Urothelium cell line (cell line): ENCODE measurements at places on chromosomes 16 and 17.

DNA sequence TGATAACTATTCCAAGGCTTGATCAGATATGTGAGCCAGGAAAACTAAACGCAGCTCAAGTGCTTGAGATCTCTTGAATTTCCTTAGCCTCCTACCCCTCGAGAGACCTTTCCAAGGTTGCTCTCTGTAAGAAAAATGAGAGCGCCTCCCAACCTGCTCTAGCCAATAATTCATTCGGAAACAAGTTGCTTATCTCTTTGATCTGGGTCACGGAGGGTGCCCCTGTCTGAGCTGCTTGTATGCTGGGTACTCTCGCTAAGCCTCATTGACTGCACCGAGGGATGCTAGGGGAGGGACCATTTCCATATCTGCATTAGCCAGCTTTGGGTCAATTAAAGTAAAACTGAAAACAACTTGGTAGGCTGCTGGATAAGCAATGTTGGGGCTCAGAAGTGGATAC, 70.1 kb upstream of the SHISA6 start:
- DNase-seq = no peak

DNA sequence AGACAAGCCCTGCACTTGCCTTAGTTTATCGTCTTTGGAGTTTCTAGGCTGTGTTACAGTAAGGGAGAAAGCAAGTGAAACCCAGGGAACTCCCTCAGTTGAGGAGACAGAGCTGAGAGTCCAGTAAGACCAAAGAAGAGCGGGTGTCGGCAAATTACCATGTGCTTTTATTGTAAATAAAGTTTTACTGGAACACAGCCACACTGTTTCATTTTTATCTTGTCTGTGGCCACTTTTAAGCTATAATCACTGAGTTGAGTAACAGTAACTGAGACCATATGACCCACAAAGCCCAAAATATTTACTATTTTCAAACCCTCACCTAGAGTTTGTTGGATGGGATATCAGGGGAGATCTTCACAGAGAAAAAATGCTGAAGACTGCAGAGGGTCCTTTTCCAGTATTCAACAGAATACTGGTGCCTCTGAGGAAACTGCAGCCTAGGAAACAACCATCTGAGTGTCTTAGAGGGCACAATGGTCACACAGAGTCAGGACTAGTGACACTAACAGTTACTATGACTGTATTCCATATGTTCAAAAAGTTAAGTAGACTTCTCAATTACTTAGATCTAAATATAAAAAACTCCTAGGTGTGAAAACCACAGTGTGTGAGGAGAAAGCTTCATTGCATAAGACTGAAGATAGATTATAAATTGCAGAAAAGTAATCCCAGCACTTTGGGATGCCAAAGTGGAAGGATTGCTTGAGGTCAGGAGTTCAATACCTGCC, 351.1 kb upstream of the TBX2 start:
- DNase-seq = no peak

GRCh38 chr17:79031996-79032875, 8.3 kb downstream of the C1QTNF1 start:
- DNase-seq = no peak

DNA sequence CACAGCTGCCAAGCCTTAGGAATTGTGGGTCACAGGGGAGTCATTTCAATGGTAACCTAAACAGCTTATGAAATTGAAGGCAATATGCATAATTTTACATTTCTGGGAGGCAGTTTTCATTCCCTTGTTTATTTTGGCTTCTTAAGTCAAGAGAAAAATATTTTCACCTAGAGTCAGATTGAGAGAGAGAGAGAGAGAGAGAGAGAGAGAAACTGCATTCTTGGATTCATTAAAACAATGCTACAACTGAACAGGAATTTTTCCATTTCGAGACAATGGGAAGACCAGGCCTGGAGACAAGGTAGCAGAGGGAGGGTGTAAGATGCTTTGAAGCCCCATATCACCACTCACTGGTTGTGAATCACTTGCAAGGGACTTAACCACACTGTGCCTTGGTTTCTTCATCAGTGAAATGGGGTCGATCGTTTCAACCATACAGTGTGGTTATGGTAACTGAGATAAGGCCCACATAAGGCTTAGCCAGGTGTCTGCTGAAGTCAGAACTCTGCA, 224.7 kb upstream of the IRX3 start:
- no peak for DNase-seq

- peak; percentile 77 for DNase-seq
Observed at GRCh38 chr17:40219594-40220338, 662 bp downstream of the WIPF2 start.

GRCh38 chr17:1099242-1099641, 80.5 kb downstream of the ABR start:
- no peak for DNase-seq

DNA sequence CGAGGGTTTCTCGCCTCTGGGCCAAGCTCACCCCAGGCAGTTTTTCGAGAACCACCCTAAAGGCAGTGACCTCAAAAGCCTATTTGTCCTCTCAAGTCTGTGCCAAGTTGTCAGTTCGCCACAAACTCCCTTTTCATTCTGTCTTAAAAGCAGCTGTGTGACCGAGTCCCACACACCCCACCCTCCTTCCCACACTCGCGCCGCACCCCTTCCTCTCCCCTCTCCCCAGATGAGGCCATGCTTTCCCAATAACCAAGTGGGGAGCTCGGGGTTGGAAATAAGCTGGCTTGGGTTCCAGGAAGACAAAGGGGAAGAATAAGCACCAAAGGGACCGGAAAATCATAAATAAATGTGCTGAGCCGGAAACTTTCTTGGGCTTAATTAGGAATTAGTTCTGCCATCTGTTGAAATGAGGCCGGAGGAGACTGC, 36.7 kb downstream of the GRIN2C start:
- DNase-seq = no peak

GRCh38 chr16:80123189-80123588, 417.6 kb upstream of the DYNLRB2 start:
- DNase-seq = no peak

- no peak for DNase-seq
Observed at GRCh38 chr16:81866820-81867440, 87.8 kb downstream of the PLCG2 start.

- no peak for DNase-seq
Observed at GRCh38 chr16:68345351-68345810, 34.6 kb downstream of the PRMT7 start.

DNA sequence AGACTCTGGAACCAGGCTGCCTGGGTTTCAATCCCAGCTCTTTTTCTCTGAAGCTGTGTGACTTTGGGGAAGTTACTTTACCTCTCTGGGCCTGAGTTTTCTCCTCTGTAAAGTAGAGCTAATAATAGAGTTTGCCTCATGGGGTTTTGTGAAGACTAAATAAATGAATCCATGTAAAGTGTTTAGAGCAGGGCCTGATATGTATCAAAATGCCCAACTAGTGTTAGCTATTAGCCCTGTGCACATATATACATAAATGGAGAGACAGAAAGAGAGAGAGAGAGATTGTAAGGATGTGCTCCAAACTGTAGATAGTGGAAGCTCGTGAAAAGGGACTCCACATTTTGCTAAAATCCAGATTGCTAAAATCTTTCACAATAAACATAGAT, 44.8 kb upstream of the HAPSTR1 start:
- no peak for DNase-seq

DNA sequence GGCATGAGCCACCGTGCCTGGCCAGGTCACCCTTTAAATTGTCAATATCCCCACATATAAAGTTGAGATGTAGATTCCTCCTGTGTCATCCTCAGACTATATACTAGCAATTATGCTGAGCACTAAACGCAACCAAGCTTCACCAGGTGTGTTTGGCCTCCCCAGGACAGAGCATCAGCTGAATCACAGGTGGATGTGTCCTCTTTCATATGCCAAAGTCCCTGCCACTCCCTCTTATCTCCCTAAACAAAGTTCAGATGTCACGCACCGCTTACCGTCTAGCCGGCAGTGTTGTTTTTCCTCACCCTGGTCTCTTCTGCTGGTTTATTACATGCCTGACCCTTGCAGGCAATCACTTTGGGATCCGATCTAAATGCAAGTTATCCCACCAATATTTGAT, 43.8 kb upstream of the ARHGAP44 start:
- no peak for DNase-seq

GRCh38 chr17:76268991-76269981, 4.1 kb downstream of the UBALD2 start:
- DNase-seq = no peak

DNA sequence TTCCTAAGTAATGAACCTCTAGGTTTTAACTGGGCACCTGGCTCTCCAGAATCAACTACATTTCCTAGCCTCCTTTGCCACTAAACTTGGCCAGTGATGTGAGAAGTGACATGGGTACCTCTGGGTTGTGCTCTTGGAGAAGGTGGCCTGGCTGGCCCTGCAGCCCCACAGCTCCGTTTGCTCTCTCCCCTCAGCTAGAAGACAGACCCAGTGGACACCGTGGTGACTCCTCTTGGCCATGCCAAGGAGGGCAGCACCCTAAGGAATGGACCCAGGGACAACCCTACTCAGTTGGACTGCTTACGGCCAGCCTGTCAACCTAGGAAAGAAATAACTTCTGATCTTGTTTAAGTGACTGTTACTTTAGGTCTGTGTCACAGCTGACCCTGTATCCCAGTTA, 151.4 kb downstream of the TMEM132E start:
- no peak for DNase-seq

GRCh38 chr16:81283044-81283443, 31.7 kb upstream of the GAN start:
- DNase-seq = no peak

- DNase-seq = no peak
Observed at GRCh38 chr17:76260220-76260619, 4.9 kb upstream of the UBALD2 start.

DNA sequence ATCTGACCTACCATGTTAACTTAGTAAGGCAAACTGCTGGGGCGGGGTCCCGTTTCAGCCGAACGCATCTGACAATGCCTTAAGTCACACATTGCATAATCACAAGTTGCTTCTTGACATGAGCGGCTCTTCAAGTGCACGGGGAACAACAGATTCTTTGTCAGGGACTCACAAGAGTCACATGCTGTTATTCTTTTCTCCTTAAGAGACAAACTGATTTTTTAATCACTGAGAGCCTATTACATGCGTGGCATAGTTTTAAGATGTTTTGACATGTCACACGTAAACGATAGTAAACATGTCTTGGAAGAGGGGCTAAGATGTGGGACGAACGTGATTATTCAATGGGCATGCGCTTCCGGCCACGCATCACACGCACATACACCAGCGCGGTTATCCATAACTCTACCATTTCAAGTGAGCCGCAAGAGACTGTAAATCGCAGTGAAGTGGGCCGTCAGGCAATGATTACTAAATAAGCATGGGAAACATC, 63.4 kb downstream of the ADCY9 start:
- no peak for DNase-seq

DNA sequence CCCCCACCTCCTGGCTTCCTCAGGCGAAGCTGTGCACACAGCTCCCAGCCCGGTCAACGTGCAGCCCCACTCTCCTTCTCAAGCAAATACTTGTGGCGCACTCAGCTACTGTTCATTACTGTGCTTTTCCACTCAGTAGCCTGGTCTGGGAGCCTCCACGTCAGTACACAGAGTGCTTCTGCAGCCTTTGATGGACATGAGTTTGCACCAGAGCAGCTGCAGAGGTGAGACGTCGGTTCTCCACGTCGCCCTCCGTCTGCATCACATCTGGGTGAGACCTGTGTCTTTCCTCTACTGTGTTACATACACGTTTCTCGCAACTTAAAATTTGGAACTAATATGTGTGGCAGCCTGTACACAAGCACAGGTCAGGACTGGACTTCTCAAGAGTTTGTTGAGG, 334.3 kb downstream of the C16orf95 start:
- no peak for DNase-seq

- peak; percentile 50 for DNase-seq
Observed at GRCh38 chr17:68011199-68011665, 15.0 kb upstream of the C17orf58 start.

- peak; percentile 56 for DNase-seq
Observed at GRCh38 chr17:64128787-64129514, 993 bp downstream of the ERN1 start.

GRCh38 chr17:12899604-12900003, 110.3 kb downstream of the ARHGAP44 start:
- DNase-seq = no peak

- peak; percentile 86 for DNase-seq
Observed at GRCh38 chr16:31427441-31428278, 500 bp downstream of the COX6A2 start.

- no peak for DNase-seq
Observed at GRCh38 chr17:59558039-59558438, 7.4 kb upstream of the DHX40 start.

GRCh38 chr17:65553646-65554552, 7.5 kb downstream of the AXIN2 start:
- no peak for DNase-seq

- no peak for DNase-seq
Observed at GRCh38 chr17:82983510-82984248, 95.7 kb upstream of the METRNL start.

DNA sequence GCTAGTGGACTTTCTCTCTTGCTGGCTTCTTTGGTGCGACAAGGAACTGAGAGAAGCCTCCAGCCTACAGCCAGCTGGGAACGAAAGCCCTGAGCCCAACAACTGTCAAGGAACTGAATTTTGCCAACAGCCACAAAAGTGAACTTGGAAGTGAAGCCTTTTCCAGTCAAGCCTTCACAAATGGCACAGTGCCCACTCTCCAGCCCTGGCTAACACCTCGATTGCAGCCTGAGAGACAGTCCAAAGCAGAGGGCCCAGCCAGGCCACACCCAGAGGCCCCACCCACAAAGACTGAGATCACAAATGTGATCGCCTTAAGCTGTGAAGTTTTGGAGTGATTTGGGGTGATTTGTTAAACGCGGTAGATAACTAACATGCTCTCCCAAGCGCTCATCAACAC, 244.6 kb upstream of the SDK2 start:
- DNase-seq = no peak

- DNase-seq = no peak
Observed at GRCh38 chr16:56319376-56319775, 106.0 kb downstream of the AMFR start.

DNA sequence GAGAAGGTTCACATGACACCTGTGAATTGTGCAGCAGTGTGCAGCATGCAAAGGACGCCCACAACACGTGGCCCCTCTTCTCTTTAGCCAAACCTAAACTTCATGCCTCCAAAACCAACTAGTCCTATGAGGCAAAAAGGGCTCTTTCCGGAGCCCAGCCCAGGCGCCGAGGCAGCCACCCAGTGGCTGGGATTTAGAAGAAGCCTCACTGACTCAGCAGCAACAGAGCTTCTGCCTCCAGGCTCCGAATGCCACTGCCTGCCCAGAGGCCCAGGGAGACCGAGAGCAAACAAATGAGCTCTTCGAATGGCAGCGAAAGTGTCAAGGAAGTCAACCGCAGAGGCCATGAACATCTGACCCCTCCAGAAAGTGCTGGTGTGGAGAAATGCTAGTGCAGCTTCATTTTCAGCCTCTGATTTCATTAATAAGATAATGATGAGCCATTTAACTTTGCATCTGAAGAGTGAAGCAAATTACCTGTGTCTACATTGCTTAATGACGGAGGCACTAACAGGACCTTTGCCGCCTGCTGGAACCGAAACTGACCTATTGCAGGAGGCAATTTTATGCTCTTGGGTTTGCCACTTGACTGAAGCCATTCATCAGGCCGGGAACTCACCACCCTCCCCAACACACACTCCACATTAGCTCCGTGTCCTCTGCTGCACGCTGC, 157.7 kb upstream of the RPL38 start:
- no peak for DNase-seq

- DNase-seq = no peak
Observed at GRCh38 chr17:5772720-5773119, 188.4 kb upstream of the NLRP1 start.

- DNase-seq = no peak
Observed at GRCh38 chr16:4381935-4382794, 10.5 kb downstream of the VASN start.
